ENCODE measurements at places on chromosomes 3 and 15.

- no peak for DNase-seq
Observed at GRCh38 chr15:49215768-49216739, 46.0 kb downstream of the GALK2 start.

GRCh38 chr15:49865925-49866757, 245.3 kb downstream of the DTWD1 start:
- DNase-seq: no peak

DNA sequence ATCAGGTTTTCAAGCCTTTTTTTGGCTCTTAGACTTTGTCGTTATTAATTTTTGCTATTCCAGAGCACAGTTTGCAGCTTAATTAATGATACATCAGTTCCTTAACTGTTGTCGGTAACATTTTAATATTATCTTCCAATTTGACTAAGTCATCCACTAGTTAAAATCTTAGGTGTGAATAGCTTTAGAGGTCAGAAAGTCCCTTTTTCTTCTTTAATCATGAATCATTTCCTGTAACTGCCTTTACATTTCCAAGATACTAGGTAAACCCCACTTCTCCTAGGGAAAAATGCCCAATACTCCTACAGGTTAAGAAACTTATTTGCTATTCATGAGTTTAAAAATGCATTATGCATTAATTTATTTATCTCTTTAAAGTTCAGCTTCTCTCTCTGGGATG, 260.9 kb upstream of the CFAP20DC start:
- no peak for DNase-seq

DNA sequence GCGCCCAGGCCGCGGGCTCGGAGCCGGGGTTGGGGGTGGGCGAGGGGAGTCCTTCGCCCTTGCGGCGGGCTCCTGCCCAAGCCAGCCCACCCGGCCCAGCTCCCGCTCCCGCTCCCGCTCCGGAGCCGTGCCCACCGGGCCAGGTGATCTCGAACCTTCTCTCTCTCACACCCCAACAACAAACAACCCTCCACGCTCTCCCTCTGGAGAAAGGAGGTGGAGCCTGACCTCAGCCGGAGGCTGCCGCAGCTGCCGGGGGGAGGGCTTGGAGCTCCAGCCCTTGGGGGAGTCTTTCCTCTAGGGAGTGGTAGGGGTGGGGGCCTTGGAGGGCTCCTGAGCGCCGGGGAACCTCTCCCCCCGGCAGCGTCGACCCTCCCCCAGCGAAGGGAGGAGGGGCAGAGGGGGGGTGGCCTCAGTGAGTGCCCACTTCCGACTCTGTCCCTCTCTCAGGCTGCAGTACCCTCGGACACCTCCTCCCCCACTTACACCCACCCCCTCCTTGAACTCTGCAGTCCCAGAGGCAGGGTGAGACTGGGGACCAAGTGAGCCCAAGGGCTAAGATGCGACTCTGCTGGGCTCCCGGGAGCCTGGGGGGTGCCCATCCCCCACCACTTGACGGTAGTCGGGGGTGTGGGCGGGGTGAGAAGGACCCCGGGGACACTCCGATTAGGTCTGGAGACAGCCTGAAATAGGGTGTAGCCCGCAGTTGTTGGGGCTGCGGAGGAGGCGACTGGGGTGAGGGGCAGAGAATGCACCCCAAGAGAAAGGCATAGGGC, 4.4 kb upstream of the BAHD1 start:
- DNase-seq: no peak

DNA sequence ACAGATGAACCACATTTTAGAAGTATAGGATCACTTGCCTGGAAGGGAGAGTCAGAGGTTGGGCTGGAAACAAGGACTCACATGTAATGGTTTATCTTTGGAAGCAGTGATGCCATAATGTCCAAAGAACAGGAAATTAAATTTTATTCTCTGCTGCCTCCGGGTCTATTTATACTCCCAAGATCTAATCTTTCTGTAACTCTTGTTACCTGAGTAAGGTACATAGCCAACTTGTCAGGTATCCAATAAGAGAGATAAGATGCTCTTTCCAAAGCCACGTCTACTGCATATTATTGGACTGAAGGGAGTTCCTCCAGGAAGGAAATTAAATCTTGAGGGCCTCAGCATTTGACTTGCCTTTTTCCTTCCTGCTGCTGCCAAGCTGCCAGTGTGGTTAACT, 71.0 kb downstream of the CRYGS start:
- no peak for DNase-seq

- no peak for DNase-seq
Observed at GRCh38 chr3:464255-464654, 267.7 kb downstream of the CHL1 start.

GRCh38 chr15:81751816-81752545, 293.8 kb downstream of the MEX3B start:
- no peak for DNase-seq

- DNase-seq: no peak
Observed at GRCh38 chr15:51758645-51759044, 7.2 kb downstream of the TMOD2 start.

GRCh38 chr15:101327147-101327740, 32.2 kb upstream of the SNRPA1 start:
- no peak for DNase-seq

- no peak for DNase-seq
Observed at GRCh38 chr3:176909044-176909443, 288.2 kb downstream of the TBL1XR1 start.

DNA sequence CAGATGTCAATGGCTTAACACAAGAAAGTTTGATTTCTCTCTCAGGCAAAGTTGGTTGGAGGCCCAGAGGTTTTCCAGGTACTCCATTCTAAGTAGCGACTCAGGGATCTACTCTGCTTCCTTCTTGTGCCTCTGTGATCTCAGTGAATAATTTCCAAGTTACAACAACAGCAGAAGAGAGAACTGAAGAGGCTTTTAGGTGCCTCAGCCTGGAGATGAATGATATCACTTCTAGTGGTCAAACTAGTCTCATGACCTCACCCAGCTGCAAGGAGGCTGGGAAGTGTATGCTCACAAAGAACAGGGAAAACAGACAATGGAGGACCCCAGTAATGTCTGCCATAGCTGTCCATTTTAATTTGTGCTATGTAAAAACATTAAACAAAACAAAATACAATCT, 4.6 kb upstream of the PRICKLE2 start:
- no peak for DNase-seq

DNA sequence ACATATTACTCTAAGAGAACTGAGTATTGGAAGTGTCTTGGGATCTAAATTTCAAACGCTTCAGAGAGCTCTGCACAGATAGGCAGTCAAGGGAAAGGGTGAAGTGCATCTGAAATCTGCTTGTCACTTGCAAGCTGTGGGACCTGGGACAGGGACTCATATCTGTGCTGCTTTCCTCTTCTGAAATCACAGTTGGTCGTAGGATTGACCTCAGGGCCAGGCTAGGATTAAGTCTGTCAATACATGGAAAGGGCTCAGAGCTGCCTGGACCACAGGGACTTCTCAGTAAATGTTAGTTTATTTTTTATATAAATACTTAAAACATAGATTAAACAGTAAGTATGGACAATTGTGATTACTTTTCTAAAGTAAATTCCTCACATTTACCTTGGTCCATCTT, 74.7 kb upstream of the CMTM7 start:
- no peak for DNase-seq

GRCh38 chr3:188914552-188914951, 257.2 kb upstream of the TPRG1 start:
- DNase-seq: no peak

- DNase-seq: no peak
Observed at GRCh38 chr15:34693053-34693744, 61.6 kb downstream of the GJD2 start.

DNA sequence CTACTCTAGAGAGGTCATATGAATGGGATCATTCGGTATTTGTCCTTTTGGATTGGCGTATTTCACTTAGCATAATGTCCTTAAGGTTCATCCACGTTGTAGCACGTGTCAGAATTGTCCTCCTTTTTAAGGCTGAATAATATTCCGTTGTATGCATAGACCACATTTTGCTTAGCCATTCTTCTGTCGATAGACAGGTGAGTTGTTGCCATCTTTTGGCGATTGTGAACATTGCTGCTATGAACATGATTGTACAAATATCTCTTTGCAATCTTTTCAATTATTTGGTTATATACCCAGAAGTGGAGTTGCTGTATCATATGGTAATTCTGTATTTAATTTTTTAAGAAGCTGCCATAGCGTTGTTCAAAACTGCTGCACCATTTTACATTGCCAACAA, 52.4 kb upstream of the GOLGA8J start:
- DNase-seq: no peak

DNA sequence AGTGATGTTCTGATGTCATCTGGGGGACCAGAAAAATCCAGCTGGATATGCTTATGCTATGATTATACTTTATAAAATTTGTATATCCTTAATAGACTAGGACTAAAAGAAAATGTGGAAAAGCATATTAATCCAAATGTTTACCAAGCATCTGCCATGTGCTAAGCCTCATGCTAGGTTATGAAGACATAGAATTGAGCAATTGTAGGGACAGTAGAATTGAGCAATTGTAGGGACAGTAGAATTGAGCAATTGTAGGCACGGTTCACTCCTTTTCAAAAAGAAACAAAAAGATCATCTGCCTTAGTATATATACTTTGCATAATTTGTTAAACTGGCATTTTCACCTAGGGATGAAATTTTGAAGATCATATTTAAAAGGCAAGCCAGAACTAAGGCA, 18.3 kb downstream of the ABHD5 start:
- no peak for DNase-seq

DNA sequence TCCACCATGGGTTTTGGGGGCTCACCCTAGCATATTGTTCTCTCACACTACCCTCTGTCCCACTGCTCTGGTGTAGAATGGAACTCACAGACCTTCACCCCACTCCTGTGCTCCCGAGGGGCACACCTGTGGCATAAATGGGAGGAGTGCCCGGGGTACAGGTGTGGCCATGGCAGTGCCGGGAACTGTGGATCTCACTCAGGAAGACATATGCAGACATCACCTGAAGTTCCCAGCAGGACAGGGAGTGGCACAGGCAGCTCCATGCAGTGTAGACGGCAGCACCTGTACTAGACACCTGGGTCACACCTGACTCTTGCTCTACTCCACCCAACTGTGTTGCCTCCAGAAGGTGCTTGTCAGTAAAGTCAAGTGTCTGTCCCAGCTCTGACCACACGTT, 57.6 kb upstream of the MRPS22 start:
- no peak for DNase-seq

- DNase-seq: no peak
Observed at GRCh38 chr15:38374556-38374955, 79.4 kb upstream of the FAM98B start.

DNA sequence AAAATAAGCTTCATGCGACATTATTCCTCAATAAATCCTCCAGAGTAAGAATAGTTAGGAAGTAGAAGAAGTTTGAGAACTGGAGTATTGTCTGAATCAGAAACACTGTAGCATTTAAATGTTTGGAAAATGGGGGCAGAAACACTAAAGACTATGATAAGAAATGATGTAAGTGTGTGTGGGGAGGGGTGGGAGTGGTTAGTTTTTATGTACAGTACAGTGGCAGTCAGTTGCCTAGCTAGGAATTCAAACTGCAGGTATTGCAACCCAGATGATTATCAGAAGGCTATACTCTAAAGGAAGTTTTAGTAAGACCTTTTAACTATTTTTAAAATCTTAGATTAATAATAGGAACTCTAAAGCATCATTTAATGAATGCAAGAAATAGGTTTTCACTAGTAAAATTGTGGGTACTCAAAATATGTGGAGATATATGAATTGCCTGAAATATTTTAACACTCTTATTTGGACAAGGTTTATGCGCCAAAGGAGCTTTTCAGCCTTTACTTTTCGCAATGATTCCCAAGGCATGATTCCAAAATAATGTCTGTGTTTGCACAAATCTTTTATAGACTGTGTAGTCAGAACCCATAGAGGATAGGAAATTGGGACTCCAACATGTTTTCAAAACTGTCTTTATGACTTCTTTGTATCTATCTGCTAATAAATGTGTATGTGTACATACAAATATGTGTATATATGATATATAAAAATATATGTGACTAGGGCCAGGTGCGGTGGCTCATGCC, 8.0 kb upstream of the CCDC50 start:
- DNase-seq: no peak

GRCh38 chr3:115814778-115815380, 191.6 kb downstream of the GAP43 start:
- peak; percentile 46 for DNase-seq

DNA sequence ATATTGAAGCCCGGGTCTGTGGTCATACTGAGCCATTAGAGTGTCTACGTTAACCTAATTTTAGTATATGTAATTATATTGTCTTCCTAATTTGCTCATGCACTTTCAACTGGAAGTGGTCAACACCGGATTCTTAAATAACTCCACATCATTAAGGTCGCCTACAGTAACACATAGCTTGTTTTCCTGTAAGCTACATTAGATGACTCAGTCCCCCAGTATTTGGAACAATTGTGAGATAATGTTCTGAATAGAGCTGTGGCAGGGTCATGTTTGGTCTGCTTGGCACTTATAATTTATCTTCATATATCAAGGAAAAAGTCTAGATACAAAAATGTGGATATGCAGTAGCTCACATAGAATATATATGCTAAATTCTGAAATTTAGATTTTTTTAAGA, 486.2 kb downstream of the IGSF11 start:
- DNase-seq: no peak

- no peak for DNase-seq
Observed at GRCh38 chr3:94965867-94966475, 903.1 kb downstream of the NSUN3 start.

DNA sequence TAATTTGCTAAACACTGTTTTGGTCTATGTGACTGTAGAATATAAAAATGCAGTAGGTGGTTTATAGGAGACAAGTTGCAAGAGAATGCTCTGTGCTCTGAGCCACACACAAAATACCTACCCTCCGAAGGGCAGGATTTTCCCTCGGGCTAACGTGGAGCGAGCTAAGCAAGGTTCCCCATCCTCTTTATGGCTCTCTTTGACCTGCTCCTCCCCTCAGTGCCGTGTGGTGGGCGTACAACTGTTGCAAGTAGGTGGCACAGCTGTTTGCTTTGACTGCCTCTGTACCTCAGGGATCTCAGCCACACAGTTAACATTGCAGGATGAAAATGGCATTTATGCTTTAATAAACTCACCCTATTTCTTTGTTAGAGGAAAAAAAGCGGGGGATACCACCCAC, 339.1 kb downstream of the SATB1 start:
- no peak for DNase-seq

DNA sequence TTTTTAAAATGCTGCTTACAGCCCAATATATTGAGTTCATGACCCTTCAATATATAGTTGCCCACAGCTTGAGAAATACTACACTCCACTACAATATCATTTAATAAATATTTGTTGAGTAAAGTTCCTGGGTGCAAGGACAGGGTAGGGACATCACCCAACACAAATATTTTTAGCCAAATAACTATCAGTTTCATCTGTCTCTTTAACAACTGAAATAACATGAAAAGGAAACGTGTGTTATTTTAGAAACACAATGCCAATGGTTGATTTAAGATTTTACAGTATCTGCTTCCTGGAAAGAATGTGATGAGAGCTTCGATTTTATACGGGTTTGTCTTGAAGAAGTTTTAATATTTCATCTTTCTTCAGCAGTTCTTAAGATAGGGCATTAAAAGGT, 67.7 kb upstream of the CDV3 start:
- DNase-seq: no peak

GRCh38 chr3:17579289-17580031, 163.0 kb downstream of the TBC1D5 start:
- DNase-seq: no peak

GRCh38 chr3:153615863-153616262, 453.8 kb downstream of the RAP2B start:
- no peak for DNase-seq
